ENCODE measurements at places on chromosomes 12 and 14.
A peak's percentile ranks its signal among the peaks of the same experiment; 100 is the strongest.

- no peak for DNase-seq
Measured at GRCh38 chr14:69586404-69586803, 11.7 kb upstream of the CCDC177 start.

DNA sequence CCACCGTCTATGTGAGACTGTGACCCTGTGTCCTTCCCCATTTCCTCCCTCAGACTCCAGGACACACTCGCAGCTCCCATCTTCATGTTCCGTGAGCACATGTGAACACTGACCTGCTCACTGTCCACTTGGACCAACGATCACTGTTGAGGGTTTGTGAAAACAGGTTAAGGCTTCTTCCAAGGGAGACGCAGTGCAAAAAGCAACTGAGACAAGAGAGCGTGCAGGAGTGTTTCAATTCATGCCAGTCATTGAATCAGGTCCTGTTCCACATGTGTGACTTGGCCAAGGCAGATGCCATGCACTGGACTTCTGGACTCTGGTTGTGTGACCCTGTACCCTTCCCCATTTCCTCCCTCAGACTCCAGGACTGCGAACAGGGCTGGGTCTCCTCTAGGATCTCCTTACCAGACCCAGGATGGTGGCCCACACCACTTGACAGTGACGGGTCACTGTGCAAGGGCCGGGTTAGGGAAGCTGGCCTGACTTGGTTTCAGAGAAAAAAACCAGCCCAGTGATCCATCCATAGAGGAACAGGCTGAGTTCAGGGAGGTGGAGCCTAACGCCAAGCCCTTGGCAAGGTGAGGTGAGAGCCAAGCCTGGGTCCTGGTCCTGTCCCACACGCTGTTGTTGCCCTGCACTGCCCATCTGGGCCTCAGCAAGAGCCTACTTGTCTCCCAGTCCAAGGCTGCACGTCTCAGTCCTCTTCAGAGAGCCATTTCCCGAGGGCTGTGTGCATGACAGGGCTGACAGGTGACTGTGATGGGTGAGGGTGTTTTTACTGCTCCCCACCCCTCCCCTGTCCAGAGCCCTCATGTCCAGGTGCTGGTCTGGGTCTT, 5.7 kb upstream of the KRT5 start:
- no peak for DNase-seq

- DNase-seq, result no peak
Measured at GRCh38 chr14:104776961-104777807, 18.4 kb downstream of the AKT1 start.

GRCh38 chr12:27523305-27523641, 733 bp upstream of the PPFIBP1 start:
- peak; percentile 11 for DNase-seq

DNA sequence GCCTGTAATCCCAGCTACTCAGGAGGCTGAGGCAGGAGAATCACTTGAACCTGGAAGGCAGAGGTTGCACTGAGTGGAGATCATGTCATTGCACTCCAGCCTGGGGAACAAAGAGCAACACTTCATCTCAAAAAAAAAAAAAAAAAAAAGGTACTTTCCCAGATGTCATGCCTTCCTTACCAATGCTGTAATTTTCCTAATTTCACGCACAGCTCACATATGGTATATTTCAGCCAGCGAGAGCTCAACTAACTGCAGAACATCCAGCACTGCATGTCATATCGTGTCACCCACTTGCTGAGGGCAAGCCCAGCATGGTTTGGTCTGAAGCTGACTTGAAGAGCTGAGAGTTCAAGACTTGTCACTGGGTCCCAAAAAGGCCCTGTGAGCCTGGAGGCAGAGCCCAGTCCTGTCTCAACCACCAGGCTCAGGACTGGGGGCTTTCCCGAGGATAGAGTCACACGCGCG, 29.0 kb downstream of the NFKBIA start:
- DNase-seq, result peak; percentile 78

- DNase-seq, result peak; percentile 84
Measured at GRCh38 chr14:103292426-103293374, 41.3 kb upstream of the EIF5 start.

- no peak for DNase-seq
Measured at GRCh38 chr14:30462358-30462757, 96.6 kb upstream of the G2E3 start.

DNA sequence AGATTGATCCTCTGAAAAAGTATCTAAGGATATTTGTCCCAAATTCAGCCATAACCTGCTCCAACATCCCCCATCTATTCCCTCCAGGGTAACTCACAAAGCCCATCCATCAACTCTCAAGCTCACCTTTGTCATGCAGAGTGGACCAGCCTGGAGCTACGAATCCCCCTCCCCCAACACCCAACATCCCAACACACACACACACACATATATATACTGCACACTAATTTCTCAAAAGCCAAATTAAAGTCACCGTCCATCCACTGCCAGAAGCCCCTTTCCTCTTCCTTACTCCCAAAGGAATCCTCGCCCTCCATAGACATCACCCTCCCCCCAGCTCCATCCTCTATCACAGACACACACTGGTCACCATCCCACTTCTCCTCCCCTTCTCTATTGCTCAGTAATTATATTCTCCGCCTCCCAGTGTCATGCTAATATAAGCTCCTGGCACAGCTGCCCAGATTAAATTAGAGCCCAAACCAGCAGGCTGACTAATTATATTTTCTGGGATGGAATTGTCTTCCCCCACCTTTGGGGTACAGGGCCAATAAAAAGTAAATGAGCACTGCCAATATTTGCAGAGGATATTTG, 13.5 kb upstream of the TESPA1 start:
- no peak for DNase-seq

DNA sequence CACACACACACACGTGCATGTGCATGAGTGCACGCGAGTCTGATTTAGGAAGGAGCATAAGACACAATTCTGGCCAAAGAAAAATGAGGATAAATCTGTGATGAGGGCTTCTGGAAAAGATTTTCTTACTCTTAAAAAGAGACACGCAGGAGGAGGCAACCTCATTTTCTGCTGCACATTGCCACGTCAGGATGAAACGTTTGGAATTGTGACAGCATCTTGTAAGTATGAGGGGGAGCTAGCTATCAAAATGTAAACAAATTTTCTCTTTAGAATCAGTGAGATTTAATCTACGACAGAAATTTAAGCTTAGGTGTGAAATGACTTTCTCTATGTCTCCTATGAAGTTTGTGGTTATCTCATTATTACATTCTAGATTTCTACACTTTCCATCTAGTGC, 31.1 kb upstream of the NUBPL start:
- no peak for DNase-seq

- no peak for DNase-seq
Measured at GRCh38 chr12:16685107-16685506, 79.1 kb upstream of the LMO3 start.

DNA sequence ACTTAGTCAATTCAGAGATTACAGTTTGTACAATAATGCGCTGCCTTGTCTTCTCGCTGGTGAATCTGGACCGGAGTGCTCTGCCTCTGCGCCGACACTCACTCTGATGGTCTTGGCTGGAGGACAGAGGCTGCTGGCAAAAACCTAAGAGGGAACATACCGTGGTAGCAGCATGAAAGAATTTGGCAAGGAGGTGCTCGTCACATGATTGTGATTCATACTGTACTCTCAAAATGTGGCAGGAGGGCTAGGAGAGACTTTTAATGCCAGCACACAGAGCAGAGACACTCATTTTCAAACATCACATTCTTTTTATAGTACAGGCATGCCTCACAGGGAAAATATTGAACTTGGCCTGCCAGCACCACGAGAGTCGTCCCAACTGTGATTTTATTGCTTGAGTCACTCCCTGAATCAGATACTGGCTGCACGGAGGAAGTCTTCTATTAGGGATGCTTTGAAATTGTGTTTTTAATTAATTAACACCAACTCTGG, 67.8 kb downstream of the HMGA2 start:
- DNase-seq, result peak; percentile 29

DNA sequence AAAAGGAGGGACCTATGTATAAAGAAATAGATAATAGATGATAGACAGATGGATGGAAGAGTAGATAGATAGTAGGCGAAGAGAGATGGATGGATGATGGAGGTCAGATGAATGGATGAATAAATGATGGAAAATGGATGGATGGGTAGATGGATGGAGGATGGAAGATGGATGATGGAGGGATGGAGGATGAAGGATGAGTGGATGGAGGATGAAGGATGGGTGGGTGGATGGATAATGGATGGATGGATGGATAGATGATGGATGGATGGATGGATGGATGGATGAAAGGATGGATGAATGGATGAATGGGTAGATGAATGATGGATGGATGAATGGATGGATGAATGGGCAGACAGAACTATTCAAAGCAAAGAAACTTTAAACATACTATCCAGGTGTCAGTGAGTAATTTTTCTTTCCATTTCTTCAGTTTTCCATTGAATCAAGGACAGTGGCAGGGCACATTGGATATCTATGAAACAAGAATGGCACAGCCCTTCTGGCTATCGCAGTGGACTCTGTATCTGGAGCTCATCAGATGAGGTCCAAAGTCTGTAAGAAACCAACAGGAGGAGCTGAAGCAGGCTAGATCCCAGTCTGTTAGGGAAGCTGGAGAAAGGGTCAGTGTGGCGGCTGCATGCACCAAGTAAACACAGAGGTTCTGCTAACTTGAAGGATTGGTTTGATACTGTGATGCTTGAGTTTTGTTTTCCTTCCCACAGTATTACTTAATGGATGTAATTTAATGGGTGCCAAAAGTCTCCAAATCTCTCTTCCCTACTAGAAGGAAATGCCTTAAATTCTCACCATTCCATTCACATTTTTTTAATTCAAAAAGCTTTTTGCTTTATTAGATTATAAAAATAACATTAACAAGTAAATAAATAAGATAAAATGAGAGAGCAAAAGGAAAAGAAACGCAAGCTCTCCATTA, 18.1 kb upstream of the MED13L start:
- no peak for DNase-seq

DNA sequence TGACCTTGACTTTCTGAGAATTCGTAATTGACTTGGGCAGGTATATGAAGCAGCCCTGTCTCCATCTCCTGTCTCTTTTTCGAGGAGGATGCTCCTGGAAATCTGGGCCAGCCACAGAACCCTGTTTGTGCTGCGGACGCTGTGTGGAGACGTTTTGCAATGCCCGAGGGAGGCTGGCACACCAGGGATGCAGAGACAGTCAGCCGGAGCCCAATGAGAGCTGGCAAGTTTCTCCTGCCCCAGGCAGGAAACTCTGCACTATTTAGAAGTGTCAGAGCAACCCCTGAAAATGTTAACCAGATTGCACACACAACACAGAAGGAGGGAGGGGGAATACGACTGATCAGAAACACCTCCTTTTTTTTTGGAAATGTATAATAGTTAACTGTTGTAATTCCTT, 103.2 kb upstream of the DYRK2 start:
- no peak for DNase-seq

DNA sequence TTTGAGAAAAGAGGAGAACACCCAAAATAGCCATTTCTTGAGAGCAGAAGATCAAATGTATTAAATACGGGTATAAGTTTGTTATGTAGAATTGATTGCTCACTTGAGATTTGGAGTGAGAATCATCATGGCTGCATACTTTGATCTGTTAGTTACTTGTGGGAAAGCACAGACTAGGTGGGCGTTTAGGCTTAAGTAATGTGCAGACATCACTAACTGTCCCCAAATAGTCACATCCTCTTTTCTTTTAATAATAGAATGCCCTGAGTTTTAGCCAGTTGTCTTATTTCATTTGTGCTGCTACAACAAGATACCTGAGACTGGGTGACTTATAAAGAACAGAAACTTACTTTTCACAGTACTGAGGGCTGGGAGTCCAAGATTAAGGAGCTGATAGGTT, 14.3 kb upstream of the GTF2A1 start:
- DNase-seq, result peak; percentile 52

GRCh38 chr12:31524791-31525495, 66.0 kb downstream of the DENND5B start:
- peak; percentile 75 for DNase-seq

GRCh38 chr12:76925135-76925534, 46.3 kb upstream of the CSRP2 start:
- no peak for DNase-seq

- DNase-seq, result peak; percentile 60
Measured at GRCh38 chr12:93363841-93364297, 13.9 kb upstream of the NUDT4 start.
